ENCODE measurements at places on chromosomes 7 and 10.

DNA sequence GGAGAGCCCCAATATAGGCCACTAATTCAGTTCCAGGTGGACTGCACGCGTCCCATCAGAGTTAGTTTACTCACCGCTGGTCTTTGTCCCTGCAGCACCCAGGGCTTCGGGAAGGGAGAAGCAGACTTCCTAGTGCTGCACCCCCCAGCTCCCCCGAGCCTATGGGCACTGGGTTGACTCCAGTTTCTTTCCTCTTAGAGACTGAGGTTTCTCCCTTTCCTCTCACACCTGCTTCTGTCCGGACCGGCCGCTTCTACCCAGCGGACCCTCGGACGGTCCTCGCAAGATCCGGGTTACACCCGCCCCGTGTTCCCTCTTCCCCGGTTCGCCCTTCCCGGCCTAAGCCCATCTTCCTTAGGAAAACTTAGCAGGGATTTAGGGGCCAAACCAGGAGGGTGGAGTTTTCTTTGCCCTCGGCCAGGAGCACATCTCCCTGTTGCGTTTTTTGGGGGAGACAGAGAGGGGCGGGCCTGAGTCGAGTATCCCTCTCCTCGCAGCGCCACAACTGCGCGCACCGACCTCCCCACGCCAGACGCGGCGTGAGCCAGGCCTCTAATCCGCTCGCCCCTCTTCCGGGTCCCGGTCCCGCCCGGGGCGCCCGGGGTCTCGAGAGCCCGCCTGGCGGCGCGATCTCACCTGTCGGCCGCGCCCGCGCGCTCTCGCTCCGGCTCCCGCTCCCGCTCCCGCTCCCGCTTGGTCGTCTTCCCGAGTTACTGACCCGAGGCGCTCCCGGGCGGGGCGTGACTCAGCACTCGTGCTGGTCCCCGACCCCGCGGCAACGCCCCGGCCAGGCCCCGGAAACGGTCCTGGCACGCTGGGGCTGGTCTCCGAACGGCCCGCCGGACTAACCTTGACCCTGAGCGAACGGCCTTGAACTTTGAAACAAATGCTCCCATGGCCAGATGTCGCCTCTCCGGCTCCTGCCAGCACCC, at the start of gene AIFM2:
Gene AIFM2 (minus strand): TSS at position 728 of the 932 bp plus-strand sequence. CDS start 8,741 bp downstream, outside the sequence.
- peak; percentile 81 for ATAC-seq

DNA sequence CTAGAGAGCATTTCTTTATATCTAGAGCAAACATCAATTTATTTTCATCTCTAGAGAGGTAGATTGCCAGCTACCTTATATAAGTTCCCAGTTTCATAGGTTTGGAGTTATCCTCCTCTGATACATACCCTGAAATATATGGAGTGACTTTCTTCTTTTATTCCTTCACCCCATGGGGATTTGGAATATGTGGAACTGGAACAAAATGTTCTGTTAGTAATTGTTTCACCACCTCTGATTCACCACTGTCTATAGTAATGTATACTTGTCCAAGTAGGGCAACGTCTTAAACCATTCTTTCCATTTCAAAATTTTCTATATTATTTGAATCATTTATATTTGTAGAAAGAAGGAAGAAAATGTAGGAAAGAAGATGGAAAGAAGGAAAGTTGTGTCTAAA, 511.2 kb upstream of the KCND2 start:
- ATAC-seq: no peak

DNA sequence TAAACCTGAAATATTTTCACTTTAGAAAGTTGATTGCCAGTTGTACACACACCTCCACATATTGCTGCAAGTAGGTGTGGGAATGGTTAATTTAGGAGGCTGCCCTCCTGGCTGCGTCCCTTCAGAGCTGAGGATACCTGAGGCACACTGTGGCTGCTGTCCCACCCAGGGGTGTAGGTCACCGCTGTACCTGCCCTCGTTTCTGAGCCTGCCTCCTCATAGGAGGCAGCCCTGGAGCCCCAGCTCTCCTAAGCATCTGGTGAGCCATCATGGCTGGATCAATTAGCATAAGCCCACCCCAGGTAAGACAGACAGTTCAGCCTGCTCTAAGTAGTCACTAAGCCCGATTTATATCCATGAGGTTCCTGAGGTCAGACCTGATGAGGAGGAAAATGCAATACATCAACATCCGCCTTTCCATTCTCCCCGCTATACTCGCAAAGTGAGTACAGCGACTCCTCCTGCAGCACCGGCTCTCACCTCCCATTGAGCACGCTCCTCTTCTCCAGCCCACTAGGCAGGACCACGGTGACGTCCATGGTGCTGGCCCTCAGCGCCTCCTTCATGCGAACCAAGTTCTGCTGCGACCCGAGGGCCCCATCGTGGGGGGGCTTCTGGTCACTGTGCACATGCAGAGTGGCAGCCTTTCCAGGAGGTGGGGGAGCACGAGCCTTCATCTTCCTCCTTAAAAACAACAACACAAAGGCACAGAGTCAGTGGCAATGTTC, 97.2 kb downstream of the COBL start:
- ATAC-seq: no peak

- ATAC-seq: no peak
Measured at GRCh38 chr10:97960269-97961056, 70.0 kb downstream of the CRTAC1 start.

DNA sequence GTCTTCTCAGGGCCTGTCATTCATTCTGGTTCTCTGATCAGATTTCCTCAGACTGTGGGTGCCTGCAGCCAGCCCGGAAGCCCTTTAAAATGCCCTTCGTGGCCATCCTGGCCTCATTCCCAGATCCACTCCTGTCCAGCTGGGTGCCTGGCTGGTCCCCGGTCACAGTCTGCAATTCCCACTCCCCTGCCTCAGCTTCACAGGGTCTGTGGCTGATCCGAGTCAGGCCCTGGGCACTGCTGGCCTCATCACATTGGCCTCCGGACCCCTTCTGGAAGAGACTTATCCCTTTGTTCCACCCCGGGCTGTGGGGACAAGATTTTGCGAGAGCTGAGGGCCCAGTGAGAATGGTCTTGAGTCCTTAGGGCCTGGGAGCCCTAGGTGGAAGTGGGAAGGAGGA, 12.1 kb downstream of the DOCK1 start:
- no peak for ATAC-seq

GRCh38 chr10:47257396-47258120, 42.4 kb upstream of the GDF10 start:
- peak; percentile 58 for ATAC-seq

GRCh38 chr10:129511758-129512157, 44.7 kb downstream of the MGMT start:
- no peak for ATAC-seq

DNA sequence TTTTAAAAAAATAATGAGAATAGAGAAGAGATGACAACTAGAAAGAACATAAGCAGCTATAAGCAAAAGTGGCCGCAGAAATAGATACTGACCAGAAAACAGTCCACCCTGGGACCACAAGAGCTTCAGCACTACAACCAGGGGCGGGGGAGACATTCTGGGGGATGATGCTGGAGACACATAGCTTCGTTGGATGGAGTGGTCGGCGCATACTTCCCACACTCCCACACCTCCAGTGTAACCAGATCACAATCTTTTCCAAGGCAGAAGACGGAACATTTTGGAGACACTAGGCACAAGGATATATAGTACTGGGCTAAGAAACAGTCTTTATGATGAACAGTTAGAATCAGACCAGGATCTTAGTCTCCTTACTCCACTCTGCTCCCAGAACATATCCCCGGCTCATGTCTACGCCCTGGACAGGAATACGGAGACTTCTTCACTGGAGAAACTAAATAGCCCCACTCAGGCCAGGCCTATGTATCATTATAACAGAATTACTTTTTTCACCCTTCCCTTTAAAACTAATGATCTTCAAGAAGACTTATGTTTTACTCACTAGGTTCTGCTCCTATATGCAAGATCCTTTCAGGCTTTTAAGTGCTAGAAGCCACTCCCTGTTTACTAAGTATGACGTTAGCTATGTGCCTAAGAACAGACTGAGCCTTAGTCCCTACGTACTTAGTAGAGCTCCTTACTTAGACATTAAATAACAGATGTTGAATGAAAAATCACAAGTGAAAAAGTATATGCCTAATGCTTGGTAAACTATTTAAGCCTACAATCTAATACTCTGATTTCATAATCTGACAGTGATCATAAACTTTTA, 169.6 kb downstream of the SRPK2 start:
- ATAC-seq: no peak

DNA sequence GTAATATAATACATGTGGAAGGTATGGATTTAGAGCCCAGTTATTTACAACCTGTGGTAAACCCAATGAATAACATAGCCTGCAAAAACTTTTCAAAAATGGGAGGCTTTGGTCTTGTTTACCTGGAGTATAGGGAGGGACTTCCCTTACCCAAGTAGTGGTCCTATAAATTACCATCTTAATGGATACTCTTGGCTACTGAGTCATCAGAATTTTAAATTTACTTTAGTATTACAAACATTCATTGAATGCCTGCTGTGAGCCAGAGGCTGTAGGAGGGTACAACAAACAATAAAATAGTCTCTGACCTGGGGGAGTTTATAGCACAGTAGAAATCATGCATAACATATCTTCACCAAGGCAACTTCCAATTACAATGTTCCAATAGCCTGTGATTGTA, 365.1 kb downstream of the BBS9 start:
- no peak for ATAC-seq

DNA sequence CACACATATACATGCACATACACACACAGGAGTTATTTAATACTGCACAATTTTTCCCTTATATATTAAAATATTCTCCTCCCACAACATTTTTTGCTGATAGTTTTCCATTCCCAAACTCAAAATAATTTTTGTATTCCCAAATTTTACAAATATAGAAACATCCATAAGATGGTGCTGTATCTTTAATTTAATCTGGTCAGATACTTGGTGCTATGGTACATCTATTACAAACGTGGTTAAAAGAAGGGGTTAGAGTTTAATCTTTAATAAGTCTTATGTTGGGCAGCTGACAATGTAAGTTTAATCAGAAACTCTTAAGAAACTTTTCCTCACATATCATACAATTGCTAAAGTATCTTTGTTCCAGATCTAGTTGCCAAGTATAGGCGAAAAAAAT, 10.2 kb upstream of the CADPS2 start:
- ATAC-seq: no peak

- no peak for ATAC-seq
Measured at GRCh38 chr7:44738051-44738723, 10.5 kb upstream of the ZMIZ2 start.

- ATAC-seq: no peak
Measured at GRCh38 chr10:110746254-110746826, 102.2 kb downstream of the RBM20 start.

DNA sequence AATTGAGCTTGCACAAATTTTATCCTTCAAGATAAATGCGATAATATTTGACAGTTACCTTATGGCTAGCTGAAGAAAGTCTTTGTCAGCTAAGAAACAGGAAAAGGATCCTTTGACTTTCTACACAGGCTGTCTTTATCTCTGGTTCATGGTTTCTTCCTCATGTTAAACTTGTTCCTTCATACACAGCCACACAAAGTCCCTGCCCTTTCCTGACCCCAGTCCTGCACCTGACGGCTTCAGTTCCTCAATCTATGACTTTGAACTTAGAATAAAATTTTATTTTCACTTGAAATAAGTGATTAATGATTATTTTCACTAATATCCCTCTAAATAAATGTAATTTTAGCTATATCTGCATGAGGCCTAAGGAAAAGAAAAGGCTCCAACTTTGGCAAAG, 77.8 kb upstream of the PRSS1 start:
- ATAC-seq: peak; percentile 68

DNA sequence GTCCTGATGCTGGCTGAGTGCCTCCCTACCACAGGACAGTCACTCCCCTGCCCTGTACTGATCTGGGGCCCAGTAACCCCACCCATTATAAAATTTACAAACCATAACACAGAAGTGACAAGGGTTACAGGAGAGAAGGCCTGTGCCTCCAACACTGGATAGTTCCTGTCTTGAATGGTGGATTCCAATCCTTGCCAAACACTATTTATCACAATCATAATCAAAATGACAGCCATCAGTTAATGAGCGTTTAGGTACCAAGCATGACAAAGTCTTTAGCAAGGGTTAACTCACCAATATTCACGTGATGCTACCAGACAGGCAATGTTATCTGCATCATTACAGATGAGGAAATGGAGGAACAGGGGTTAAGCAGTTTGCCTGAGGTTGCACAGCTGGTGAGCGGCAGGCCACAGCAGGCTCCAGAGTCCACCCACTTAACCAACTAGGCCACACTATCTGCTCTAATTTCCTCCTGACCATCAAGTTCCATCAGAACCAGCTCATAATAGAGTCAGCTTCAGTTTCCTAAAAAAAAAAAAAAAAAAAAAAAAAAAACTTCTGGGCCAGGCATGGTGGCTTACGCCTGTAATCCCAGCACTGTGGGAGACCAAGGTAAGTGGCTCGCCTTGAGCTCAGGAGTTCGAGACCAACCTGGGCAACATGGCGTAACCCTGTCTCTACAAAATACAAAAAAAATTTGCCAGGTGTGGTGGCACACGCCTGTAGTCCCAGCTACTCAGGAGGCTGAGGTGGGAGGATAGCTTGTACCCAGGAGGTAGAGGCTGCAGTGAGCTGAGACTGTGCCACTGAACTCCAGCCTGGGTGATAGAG, 14.2 kb downstream of the PDLIM1 start:
- ATAC-seq: peak; percentile 53

DNA sequence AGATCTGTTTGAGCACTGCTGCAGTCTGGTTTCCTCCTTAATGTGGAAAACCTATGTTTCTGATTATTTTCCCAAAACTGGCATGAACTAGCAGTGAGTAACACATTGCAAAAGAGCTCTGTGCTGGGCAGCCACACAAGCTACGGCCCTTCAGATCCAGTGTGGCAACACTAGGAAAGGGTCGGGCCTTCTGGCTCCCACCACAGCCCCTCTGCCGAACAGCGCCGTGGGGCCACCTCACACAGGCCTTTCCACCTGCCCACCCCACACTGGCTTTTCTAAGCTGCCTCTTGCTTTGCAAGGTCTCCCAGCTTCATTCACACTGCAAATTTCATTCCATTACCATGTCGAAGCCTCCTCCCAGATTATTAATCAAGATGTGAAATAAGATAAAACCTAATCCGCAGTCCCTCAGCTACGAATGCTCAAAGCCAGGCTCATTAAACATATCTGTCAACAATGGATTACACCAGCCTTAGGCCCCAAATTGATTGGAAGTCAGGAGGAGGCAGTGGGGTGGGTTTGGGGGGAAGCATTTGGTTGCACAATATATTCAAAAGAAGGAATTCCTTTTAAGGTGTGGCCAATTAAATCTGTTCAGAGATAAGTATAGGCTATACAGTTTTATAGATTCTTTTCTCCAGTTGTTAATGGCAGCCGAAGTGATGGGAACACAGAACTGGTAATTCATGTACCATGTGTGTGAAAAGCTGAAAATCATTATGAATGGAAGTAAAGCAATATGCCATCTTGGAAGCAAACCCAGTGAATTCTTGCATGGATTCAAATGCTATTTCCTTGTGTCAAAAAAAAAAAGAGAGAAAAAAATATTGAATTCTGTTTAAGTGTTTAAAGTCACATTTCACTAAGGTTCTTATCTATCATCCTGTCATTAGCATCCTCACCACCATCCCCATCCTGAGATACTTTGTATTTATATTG, 223.7 kb downstream of the MTERF1 start:
- peak; percentile 14 for ATAC-seq

GRCh38 chr7:6393667-6394056, 54.1 kb downstream of the DAGLB start:
- ATAC-seq: peak; percentile 13

- no peak for ATAC-seq
Measured at GRCh38 chr7:85030893-85031292, 156.0 kb downstream of the SEMA3D start.

GRCh38 chr7:155724327-155725005, 80.0 kb downstream of the RBM33 start:
- peak; percentile 66 for ATAC-seq

- no peak for ATAC-seq
Measured at GRCh38 chr7:49791088-49791741, 17.8 kb downstream of the VWC2 start.

Data from stimulated activated memory B cell treated with anti-CD40 and anti-IgM and Interleukin-4, amounts not matched to agents 10 μg/mL and 1 μg/mL and 100 μg/mL, for 72 hours (primary cell).